ENCODE measurements at places on chromosomes 13 and 19.

- DNase-seq: no peak
Measured at GRCh38 chr13:95195146-95195545, 106.1 kb downstream of the ABCC4 start.

DNA sequence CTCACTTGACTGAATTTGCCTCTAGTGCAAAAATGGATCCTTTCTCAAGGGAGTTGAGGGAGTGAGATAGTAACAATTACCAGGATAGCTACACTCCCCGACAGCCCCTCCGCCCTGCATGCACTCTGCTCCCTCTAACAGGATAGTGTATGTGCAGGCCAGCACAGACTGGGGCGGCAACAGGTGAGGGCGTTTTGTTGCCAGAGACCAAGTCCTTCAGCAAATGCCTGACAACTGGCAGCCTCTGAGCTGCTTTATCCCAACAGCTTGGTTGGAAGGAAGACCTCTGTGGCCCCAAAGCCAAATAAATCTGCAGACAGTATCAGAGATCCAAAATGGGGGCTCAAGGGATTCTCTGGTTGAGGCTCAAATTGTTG is 86.6 kb downstream of the SLC7A1 start:
- DNase-seq: no peak

DNA sequence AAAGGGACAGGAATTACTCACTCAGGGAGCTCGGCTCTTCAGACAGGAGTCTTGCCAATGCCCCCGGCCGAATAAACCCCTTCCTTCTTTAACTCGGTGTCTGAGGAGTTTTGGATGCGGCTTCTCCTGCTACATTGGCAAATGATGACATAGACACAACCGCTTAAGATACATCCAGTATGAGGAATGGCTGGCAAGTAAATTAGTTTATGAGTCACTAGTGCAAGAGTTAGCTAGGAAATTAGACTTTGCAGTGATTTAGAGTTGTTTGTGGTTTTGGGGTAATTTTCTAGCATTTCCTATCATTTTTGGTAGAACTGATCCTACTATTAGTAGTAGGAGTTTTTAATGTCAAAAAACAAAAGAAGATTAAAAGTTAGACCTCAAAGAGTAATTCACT is 166.2 kb downstream of the SLITRK1 start:
- peak; percentile 45 for DNase-seq

DNA sequence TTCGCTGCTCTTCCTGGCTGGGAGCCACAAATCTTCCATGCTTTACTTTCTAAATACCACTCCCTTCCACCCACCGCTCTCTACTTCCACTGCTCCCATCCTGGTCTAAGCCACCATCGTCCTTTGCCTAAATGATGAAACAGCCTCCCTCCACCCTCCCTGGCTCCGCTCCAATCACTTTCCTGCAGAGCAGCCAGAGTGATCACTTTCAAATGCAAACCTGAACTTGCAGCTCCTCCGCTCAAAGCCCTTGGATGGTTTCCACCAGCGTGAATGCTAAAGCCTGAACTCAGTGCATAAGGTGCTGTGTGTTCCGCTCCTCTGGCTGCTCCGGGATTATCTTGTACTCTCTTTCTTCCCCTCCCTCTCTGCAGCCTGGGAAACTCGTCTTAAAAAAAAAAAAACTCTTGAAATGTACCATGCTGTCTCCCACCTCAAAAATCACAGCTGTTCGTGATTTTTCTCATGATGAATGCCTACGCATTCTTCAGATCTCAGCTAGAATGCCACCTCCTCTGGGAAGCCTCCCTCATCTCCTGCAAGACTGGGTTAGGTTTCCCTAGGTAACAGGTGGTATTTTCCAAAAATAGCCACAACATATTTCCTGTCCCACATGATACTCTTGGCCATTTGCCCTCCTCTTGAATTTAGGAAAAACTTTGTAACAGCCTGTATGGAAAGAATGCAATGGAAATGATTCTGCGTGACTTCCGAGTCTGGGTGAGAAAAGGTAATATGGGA is 3.7 kb upstream of the SIN3B start:
- DNase-seq: peak; percentile 87

DNA sequence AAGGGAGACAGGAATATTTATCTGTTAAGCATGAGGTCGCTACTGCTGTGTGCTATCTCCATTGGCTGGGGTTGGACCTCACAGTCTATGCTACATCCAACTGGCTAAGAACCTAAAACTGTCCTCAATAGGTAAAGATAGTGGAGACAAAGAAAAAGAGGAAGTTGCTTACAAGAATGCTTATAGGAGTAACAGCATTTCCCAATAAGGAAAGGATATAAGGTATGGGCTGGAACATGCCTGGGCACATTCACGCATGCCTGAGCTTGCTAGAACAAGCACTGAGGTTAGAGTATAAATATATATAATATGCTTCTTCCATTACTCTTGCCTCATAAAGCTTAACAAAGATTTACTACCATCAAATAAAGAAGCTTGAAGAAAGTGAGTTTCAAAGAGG is 47.9 kb upstream of the CEACAM21 start:
- DNase-seq: peak; percentile 9

DNA sequence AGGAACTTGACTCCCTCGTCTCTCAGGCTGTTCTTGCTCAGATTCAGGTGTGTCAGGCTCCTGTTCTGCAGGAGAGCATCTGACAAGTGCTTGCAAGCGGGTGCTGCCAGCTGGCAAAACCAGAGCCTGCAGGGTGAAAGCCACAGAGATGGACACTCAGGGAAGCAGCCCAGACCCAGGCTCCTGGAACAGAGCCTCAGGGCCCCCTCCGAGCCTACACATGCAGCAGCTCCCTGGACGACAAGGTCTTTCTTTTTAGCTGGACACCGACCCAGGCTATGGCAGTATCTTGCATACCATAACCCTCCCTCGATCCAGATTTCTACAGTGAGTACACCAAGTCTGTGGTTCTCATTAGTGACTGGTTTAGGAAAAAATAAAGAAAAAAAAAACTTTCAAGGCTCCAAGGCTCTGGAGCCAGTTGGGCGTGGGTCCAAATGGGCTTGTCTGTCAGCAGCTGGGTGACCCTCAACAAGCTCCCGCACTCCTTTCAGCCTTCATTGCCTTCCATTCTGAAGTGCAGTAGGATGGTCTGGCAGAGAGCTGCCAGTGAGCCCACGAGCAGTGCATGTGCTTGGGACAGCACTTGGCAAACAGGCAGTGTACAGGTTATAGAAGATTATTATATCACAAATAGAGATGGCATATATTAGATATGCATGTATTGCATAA is 29.9 kb downstream of the NLRP13 start:
- no peak for DNase-seq

- DNase-seq: no peak
Measured at GRCh38 chr13:39965309-39965708, 309.8 kb downstream of the COG6 start.

- DNase-seq: peak; percentile 71
Measured at GRCh38 chr19:40592170-40592569, 9.0 kb upstream of the LTBP4 start.

GRCh38 chr13:46087481-46087880 is 17.4 kb downstream of the CPB2 start:
- DNase-seq: no peak

GRCh38 chr13:109602356-109602755 is 184.0 kb downstream of the IRS2 start:
- DNase-seq: peak; percentile 7

- DNase-seq: no peak
Measured at GRCh38 chr13:99299920-99300341, 7.3 kb downstream of the GPR183 start.

- no peak for DNase-seq
Measured at GRCh38 chr13:108185223-108185622, 30.1 kb downstream of the LIG4 start.

- no peak for DNase-seq
Measured at GRCh38 chr19:41114132-41114531, at the start of gene CYP2F1. TSS of gene CYP2F1 (plus strand) at chr19:41114432. CDS start at chr19:41116189, 1,757 bp downstream.

- peak; percentile 31 for DNase-seq
Measured at GRCh38 chr19:49801401-49801888, 11.6 kb downstream of the FUZ start.

- DNase-seq: no peak
Measured at GRCh38 chr19:41249707-41250423, 14.3 kb upstream of the HNRNPUL1 start.

DNA sequence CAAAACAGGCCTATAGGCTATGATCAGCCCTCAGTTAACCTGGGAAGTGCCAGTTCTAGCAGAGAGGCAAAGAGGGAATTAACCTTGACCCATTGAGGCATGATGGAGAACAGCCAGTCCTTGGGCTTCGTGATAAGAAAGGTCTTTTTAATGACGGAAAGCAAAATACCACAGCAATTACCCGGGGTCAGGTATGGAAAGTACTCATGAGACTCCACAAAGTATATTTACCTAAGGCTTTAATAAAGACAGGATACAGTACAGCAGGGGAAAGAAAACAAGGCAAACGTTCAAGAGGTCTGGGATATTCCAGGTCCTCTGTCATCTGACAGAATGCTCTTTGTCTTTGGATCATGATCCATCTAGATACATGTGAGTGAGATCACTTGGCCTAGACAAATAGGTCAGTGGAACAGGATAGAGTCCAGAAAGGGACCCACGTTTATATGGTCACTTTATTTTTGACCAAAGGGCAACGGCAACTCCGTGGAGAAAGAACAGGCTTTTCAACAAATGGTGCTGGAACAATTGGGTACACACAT is 52.2 kb downstream of the WDFY2 start:
- no peak for DNase-seq

DNA sequence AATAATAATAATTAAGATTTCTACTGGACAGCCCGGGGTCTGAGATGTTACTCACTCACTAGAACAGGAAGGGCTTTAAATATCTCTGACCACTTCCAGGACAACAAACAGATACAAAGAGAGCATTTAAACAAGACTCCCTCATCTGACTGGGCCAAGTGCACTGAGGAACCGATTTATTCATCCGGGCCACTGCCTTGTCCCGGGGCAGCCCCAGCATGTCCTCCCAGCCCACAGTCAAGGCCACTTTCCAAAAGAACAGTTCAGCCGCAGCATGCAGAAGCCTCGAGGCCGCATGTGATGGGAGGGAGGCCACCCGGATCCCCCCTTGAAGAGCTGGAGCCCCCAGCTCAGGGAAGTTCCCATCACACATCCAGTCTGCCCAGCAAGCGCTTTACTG is 30.5 kb downstream of the MLLT1 start:
- DNase-seq: peak; percentile 34

DNA sequence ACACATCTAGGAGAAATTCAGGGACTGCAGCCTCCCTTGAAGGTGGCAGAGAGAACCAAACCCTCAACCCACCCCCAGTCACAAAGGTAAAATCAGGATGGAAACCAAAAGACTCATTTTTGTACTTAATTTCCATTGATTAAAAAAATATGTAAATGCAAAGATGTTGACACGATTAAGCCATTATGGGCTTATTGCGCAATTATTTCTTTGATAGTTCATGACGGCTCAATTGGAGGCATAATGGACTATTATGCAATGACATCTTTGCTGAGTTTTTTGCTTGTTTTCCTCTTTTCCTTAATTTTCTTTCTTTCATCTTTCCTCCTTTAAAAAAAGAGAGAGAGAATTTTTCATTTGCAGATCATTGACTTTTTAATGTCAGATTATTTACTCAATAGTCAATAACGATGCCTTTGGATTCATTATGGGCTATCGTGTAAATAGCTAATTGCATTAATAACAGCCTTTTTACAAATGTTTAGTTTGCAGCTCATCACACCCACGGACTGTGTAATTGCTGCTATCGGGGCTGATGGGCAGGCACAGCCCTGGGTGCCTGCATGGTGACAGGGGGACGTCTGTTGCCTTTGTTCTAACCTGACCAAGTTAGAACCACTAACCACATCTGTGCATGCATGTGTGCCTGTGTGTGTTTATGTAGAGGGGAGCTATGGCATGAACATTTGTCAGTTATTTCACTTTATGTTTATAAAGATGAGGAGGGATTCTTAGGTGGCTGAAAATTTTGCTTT is 482.4 kb upstream of the TSHZ3 start:
- no peak for DNase-seq

GRCh38 chr13:67048821-67049150 is 181.3 kb downstream of the PCDH9 start:
- DNase-seq: peak; percentile 70

- no peak for DNase-seq
Measured at GRCh38 chr13:99982731-99983498, 1.3 kb downstream of the ZIC2 start.

DNA sequence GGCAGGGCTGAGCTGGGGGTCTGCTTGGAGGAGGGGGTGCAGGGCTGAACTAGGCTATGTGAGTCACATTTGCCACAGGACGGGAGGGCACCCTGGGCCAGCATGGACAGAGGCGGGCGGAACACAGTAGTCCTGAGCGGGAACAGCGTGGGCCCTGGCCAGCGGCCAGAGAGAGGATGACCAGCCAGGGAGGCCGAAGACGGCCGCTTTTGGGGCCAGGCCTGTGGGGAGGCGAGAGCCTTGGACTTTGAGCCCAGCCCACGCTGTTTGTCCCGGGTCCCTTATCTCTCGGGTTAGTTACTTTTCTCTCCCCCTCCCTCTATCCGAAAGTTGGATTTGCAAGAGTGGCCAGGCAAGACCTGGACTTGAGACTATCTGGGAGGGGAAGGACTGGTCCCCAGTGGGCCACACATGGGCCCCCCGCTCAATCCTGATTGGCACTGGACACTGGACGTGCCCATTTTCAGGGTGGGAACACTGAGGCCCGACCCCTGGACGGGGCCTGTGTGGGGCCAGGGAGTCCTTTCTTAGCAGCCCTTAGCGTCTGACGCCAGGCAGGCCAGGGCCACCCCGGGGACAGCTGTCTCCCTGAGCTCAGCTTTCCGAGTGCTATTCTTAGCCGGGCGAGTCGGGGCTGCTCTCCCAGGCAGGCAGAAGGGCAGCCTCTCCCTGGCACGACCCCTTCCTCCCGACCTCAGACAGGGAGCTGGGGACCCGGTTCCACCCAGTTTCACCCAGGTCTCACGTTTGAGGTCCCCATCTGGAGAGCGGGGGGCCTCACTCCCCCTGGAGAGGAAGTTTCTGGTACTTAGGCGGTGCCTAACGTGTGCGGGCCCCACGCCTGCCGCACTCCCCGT is 833 bp downstream of the GAMT start:
- peak; percentile 42 for DNase-seq

DNA sequence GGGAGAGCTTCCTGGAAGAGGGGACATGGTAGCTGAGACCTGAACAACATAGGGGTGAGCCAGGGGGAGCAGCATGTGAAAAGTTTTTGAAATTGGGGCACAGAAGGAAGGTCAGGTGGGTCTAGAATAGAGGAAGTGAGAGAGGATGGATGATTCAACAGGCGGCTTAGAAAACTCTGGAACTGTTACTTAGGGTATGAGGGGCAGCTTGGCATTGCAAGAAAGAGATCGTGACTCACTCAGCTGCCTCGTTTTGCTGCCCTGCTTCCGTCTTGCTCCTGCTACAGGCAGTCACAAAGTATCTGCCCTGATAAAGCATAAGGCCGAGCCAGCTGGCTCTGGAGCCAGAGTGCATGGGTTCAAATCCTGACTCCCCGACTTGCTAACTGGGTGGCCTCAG is 1.3 kb upstream of the CEACAM20 start:
- DNase-seq: peak; percentile 4
